ENCODE measurements at places on chromosomes 1 and 21.
A peak's percentile ranks its signal among the peaks of the same experiment; 100 is the strongest.

DNA sequence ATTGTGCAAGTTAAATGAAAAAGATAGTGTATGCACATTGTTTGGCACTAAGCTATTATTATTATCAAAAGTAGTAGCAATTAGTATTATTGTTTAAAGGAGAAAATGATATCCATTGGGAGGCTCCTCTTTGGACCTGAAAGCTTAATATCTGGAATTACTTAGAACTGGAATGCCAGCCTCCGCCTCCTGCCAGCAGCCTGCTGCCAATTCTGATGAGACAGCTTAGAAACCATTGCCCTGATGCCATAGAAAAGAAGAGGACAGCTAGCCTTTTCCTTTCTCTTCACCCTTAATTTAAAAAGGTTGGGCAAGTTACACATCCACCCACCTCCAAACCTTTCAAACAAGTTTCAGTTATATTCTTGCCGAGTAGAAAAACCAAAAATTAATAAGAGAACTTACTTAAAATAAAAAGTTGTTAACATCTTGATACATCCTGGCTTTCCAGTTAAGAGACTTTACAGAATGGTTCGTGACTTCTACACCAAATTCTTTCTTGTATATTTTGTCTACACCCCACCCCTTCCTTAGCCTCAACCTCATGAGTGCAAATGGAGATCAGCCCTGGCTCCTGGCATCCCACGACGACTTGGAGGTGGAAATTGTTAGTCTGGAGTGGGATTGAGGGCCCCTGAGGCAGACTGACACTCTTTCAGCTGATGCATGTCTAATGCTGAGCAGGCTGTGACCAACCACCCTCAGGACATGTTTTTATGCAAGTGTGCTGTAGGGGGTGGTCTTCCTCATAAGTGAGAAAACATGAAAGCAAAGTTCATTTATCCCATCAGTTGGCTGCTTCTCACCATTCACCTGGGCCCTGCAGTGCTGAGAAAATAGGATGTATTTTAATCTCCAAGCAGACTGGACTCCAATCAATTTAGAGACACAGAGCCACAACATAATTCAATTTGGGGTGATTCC is 120.6 kb downstream of the KCNJ15 start:
- DNase-seq = no peak

DNA sequence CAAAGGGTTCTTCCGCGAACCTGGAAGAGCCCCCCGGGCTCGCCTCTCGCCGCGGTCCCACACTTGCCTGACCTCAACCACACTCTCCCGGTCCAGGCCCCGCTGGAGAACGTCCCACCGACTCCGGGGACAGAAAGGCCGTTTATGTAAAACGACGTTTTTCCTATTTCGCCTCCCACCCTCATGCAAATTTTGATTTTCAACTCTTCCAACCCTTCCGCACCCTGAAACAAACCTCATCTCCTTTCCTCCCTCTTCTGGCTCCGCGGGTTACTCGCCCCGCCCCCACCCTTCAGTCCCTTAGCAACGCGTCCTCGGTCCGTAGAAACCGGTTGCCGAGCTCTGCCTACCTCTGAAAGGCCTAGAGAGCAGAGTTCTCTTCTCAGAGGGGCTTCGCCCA is at the start of gene C1orf141:
Gene C1orf141, minus strand, starts transcription at position 276 of the 400 bp plus-strand sequence. CDS start 7,730 bp downstream, outside the sequence.
- peak; percentile 5 for DNase-seq

- no peak for DNase-seq
These were observed 6.0 kb upstream of the SH2D2A start for GRCh38 chr1:156822680-156823079.

DNA sequence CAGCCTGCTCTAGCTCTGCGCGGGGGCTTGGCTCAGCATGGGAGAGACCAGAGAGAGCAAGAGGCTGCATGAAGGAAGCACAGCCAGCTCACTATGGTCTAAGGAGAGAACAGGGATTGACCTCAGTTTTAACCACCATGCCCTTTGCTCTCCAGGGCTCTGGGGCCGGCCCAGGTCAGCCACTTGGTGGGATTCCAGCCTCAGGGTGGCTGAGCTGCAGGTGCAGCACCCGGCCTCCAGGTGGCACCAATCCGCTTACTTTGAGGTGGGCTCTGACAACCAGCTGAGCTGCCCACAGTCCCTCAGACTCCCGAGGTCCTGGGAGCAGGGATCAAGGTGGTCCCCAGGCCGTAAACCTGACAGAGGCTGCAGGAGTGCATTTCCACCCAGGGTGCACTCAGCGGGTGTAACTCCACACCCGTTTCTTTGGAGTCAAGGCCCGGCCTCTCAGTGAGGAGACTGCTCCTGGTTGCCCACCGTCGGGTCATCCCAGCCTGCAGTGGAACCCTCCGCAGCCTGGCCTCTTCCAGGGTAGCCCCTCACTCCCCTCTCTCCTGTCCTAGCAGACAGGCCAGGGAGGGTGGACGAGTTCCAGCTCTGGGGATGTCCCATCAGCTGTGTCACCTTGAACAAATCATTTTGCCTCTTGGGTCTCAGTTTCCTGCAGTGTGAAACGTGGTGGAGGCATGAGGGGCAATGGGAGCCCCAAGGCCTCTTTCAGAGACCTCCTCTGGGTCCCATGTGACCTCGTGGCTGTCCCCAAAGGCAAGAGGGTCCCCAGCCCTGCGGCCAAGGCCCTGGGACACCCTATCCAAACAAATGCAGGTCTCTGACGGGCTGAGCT is 607 bp upstream of the LGR6 start:
- DNase-seq = peak; percentile 41

DNA sequence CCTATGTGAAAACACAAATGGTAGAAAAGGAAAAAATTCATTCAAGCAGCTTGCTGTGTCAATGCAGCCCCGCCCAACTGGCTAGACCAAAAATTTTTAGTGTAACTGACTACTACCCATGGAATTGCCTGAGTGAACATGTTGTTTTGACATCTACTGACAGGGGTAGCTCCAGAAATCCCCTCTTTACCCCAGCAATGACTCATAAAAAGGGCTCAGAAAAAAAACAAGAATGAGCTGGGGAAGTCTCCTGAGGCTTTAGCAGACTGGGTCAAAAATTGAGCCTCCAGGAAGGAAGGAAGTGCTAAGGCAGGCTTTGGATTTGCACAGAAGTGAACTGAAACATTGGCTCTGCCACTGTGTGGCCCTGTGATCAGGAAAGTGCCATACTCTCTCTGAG is 24.4 kb upstream of the FGGY start:
- no peak for DNase-seq

DNA sequence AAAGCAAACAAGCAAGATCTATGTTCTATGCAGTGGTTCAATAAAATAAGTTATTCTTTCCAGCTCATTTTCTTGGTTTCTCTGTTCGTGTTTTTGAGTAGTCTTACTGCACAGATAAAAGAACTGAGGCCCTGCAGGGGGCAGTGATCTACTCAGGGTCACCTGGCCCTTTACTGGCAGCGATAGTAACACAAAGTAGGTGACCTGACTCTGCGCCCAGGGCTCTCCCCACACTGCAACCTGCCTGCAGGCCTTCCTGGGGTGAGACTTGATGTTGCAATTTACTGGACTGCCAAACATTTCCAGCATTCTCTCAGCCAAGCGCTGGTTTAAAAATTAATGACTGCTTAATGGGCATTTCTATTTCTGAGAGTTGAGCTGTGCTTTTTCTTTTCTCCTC is 110.3 kb downstream of the HUNK start:
- no peak for DNase-seq

DNA sequence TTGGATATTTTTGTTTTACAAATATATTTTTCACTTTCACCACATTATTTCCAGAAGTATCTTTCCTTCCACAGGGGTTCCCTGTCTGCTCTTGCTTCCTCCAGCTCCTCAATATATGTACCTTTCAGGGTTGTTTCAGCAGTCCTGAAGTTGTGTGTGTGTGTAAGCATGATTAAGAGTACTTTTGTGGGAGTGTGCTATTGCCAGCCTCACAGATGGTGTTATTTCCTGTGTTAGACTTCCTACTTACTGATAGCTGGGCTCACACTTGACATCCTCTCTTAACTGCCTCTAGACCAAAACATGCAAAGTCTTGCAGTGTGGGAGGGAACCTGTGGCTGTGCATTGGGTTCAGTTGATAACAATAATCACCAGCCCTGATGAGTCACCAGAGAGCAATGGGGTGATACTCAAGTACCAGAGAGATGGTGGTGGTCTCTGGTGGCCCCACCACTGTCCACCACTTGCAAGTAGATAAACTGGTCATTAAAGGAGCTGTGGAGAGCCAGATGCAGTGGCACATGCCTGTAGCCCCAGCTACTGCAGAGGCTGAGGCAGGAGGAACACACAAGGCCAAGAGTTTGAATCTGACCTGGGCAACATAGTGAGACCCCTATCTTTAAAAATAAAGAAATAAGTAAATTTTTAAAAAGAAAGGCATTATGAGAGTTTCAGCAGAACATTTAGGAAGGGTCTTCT is 126.7 kb downstream of the NR5A2 start:
- peak; percentile 73 for DNase-seq

- DNase-seq = no peak
These were observed 176.5 kb upstream of the PLXNA2 start for GRCh38 chr1:208420696-208421095.

DNA sequence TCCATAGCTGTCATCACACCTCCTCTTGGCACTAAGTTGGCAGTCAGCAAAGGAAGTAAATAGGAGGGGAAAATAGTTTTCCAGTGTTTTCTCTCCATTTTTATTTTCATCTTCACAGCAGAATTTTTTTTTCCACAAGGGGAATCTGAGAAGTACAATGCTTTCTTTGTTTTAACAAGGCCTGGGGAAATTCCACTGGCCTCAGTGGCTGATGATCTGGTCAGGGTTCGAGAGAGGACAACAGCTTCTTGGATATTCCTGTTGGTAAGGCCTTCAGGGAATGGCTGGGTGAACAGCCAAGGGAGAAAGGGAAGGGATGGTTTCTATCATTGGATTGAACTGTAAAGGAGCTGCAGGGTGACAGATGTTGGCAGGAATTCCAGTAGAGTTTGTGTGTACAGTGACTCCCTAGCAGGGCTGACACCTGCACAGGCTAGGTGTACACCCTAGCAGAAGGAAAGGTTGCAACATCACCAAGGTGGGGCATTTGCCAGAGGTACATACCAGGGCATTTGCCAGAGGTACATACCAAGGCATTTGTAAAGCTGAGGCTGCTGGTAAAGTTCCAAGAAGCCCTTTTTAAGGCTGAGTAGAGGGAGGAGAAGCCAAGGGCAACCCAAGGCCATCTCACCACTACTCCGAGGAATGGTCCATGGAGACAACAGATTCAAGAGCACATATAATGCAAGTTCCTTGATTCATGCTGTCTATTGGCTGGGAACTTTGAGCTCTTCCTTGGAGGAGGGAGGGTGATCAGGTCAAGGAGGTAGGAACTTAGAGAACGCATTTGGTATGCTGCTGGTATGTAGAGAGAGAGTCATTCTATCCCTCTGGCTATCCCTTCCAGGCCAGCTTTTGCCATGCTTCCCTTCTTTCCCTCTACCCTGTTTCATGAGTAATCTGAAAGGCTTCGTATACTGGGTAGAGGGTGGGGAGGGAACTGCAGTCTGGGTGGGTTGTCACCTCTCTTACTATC is 3.1 kb downstream of the GJA5 start:
- DNase-seq = no peak

All from CD4-positive, alpha-beta T cell treated with Interleukin-6 at 100 ng/mL for 8 hours (primary cell).